ENCODE measurements at places on chromosomes 7 and 10.

DNA sequence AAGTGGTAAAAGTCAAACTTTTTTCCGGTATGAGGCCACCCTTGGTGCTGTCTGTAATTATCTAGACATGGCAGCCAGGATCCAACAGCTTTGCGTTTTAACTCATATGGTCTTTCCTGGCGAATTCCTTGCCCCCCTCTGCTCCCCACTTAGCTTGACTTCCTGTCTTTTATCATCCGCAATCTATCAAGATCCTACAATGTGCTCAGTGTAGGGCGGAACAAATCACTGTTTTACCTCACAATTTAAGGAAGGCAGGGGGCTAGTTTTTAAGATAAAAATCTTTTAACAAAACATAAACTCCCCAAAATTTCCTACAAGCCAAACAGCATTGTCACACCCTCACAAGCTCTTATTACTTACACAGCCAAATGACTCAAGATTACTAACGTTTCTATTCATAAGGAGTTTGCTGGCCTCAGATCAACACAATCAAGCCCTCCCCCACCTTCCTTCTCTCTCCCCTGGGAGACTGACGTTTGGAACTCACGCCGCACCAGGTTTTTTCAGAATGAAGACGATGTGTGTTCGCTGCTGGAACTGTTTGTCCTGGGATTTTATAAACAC is 1.3 kb upstream of the CDK14 start:
- DNase-seq = no peak

- DNase-seq = no peak
Observed at GRCh38 chr10:3452173-3452626, 279.6 kb upstream of the PITRM1 start.

GRCh38 chr7:100247152-100247757 is 27.5 kb downstream of the PVRIG start:
- peak; percentile 4 for DNase-seq

DNA sequence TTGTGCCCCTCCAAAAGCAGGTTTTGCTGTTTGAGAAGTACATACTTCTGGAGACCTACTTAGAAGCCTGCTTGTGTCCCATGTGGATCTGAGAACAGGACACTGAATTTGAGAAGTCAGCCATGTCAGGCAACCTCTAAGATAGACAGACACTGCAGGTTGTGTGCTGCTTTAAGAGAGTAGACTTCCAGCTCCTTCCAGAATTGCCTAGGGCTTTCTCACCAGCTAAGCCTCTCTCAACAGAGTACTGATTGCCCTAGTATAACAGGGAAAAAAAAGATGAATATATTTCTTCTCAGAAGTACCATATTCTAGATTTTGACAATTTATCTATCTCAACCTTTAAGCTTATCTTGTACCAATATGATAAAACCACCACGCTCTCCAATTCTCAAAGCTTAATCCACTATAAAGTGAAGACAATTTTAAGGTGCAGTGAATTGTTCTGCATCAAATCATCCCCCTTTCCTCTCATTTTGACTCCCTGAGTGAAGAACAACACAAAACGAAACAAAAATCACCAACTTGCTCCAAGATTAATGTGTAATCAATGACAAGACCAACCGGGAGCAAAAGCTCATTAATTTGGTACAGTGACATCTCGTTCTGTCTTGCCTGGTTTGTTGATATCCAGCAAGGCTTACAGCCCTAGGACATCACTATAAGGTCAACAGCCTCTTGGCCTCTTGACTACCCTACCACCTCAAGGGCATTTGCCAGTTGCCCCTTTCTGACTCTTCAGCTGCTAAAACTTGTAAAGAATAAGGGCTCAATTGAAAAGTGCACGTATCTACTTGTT is 214.6 kb downstream of the SORCS1 start:
- no peak for DNase-seq

DNA sequence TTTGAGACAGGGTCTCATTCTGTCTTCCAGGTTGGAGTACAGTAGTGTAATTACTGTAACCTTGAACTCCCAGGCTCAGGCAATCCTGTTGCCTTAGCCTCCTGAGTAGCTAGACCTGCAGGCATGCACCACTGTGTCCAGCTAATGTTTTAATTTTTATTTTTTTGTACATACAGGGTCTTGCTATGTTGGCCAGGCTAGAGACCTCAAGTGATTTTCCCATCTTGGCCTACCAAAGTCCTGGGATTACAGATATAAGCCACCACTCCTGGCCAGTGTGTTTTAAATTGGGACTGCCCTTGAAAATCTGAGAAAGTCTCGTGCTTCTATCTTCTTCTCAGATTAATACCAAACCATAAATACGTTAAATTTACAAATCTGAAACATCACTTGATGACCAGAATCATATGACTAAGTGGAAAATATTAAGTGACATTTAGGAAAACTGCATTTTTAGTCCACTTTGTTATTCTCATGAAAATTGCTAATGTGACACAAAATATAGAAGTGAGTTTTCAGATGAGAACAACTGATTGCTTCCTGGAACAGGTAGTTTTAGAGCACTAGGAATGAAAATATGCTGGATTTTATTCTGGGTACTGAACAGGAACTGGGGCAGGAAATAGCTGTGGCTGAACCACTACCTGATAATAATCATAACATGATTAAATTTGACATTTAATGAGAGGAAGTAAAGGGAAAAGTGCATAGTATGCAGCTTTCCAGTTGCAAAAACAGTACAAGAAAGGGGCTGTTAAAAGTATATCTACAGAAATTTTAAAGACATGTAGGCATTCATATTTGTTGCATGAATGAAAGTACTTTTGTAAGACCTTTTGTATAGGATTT is 4.2 kb downstream of the PHTF2 start:
- no peak for DNase-seq

- no peak for DNase-seq
Observed at GRCh38 chr7:99000196-99000903, 122.0 kb downstream of the TRRAP start.

DNA sequence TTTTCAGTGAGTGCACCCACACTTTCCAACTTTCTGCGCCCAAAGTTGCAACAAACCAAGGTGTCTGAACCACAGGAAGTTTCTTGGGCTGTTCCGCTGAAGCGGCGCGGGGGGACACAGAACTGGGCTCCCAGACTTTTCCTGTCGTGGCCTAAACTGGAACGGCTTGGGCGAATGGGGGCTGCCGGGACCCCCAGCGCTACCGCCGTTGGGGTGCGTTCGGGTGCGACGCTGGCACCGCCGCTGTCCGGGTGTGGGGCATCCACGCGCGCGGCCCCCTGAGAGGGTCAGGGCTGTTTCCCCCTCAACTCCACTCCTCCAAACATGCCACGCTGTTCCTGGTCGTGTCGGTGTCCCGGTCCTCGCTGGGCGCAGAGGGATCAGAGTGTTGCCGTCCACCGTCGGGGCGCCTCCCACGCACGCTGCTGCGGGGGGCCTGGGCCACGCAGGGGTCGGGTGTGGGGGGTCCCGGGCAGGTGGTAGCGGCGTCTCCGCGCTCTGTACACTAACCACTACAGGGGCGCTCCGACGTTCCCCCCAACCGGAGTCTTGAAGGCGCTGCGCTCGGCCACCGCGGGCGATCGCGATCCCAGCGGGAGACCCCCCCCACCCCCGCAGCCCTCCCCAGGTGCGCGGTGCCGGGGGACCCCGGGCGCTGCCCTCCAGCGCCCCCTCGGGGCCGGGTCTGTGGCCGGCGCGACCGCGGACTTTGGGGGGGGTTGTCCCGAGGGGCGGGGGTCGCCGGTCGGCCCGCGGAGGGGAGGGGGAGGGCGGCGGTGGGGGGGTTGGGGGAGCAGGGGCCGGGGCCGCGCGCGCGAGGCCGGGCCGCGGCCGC is 2.2 kb upstream of the CUX1 start:
- no peak for DNase-seq

GRCh38 chr10:72875250-72876055 is 18.1 kb upstream of the OIT3 start:
- DNase-seq = peak; percentile 11

DNA sequence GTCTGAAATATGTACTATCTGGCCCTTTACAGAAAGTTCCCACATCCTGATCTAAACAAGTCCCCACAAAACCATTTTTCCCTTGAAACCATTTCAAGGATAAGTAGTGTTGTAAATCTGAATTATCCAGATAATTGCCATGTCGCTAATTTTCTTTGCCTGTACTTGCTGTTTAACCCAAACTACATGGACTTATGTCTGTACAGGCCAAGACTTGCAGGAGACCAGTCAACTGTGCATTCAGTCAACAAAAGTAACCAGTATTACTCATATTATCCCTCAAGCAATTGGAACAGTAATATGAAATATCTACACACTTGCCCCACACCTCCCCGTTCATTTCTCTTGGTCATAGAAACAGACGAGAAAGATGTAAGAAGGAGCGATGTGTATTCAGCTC is 347.8 kb upstream of the NFE2L3 start:
- DNase-seq = peak; percentile 19

DNA sequence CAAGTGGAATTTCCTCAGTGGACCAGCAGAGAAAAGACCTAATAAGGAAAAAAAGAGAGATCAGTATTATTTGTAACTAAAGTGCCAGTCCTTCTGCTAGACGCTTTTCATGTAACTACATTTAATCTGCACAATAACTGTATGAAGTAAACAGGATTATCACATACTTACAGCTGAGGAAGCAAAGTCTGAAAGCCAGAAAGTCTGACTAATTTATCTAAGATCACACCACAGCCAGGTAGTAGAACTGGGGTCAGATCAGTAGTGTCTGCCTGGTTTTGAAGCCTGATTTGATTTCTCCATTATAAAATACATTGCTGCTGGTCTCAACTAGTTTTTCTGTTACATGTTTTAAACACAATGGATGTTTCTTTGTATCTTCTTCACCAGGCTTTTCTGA is 69.2 kb downstream of the PODXL start:
- DNase-seq = no peak

GRCh38 chr10:90945491-90946070 is 24.7 kb upstream of the ANKRD1 start:
- DNase-seq = no peak

GRCh38 chr7:26549281-26549944 is 257.8 kb downstream of the SNX10 start:
- no peak for DNase-seq

- no peak for DNase-seq
Observed at GRCh38 chr7:20545016-20545415, 70.5 kb upstream of the ABCB5 start.

Data from NCI-H1694 treated with DMSO at 0.1 percent for 48 hours (cell line).